Globus pallidus (tissue), 1 donor: ENCODE measurements at places on chromosomes 6 and 20.

GRCh38 chr6:75449630-75450206 is 43.9 kb downstream of the FILIP1 start:
- no peak for DNase-seq

DNA sequence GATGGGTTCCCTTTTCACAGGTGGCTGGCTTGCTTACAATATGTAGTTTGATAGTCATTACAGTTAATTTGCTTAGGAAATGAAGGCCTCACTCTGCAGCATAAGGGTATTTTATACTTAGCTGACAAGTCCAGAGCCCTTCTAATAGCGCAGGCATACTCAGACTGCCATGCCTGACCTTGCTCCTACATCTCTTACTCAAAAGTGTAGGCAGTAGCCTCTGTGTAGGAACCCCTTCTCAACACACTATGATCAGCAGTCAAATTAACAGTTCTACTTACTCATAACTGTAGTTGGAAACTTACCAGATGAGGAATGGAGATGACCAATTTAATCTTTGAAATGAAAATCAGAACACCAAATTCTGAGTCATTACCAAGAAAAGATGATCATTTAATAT is 373.5 kb downstream of the TBC1D32 start:
- DNase-seq, result no peak

GRCh38 chr20:4040283-4041179 is 25.2 kb upstream of the RNF24 start:
- no peak for DNase-seq

GRCh38 chr6:69232911-69233448 is 563.8 kb downstream of the LMBRD1 start:
- DNase-seq, result peak; percentile 75

DNA sequence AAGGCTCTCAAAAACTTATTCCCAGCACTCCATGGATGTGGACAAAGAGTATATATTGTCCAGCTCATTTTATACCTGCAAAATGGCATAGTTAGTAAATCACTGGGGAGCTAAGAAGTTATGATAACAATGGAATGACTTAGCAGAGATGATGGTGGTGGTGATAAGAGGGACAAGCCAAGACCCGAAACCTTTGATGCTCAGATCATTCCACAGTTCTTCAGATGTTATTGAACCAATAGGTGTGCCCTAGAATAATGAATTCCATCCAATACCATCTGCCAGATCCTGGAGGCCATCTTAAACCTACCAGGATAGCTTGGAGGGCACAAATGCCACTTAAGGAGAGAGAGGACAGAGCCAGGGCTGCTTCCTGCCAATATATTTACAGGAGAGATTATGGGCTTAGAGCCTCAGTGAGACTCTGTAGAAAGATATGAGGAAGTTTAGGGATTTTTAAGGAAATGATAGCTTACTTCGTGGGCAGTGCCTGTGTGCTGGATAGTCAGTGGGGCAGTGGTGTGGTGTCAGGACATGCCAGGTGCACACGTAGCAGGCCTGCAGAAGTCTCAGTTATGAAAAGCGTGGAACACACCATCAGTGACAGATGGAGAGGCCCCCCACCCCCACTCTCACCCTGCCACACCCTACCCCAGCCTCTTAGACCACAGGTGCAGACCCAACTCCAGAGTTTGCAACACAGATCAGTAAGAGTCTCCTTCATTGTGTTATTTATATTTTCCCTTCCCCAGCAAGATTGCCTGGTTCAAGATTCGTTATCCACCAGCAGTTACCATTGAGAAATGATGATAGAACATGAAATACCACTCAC is 209.7 kb upstream of the SUPT3H start:
- no peak for DNase-seq

DNA sequence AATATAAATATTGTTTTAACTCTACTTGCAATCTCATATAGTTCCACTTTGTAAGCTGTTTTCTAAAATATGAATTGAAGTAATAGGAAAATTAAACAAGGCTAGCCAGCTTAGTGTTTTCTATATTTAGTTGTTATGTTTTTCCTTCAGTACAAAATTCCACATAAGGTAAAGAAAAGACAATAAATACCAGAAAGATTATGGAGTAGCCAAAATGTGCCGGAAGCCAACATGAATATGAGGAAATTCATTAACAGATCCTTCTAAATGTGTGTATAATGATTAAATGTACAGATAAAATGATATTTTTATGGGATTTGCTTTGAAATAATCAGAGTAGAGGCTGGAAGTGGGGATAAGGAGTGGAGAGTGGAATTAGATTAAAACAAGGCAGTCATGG is 52.5 kb upstream of the COL21A1 start:
- DNase-seq, result no peak

- DNase-seq, result no peak
These were observed 45.3 kb upstream of the FAM50B start for GRCh38 chr6:3803627-3804468.

- no peak for DNase-seq
These were observed 36.5 kb upstream of the PHACTR3 start for GRCh38 chr20:59567585-59568508.

- no peak for DNase-seq
These were observed 111.2 kb downstream of the CDK19 start for GRCh38 chr6:110703906-110704594.

- no peak for DNase-seq
These were observed 19.7 kb downstream of the LAMA5 start for GRCh38 chr20:62347445-62347844.

GRCh38 chr6:27809939-27810767 is 102.0 kb downstream of the OR2B2 start:
- peak; percentile 62 for DNase-seq

GRCh38 chr6:116500969-116501433 is 10.4 kb upstream of the CALHM5 start:
- DNase-seq, result no peak

- no peak for DNase-seq
These were observed 92.4 kb downstream of the CD24 start for GRCh38 chr6:106882138-106882537.

DNA sequence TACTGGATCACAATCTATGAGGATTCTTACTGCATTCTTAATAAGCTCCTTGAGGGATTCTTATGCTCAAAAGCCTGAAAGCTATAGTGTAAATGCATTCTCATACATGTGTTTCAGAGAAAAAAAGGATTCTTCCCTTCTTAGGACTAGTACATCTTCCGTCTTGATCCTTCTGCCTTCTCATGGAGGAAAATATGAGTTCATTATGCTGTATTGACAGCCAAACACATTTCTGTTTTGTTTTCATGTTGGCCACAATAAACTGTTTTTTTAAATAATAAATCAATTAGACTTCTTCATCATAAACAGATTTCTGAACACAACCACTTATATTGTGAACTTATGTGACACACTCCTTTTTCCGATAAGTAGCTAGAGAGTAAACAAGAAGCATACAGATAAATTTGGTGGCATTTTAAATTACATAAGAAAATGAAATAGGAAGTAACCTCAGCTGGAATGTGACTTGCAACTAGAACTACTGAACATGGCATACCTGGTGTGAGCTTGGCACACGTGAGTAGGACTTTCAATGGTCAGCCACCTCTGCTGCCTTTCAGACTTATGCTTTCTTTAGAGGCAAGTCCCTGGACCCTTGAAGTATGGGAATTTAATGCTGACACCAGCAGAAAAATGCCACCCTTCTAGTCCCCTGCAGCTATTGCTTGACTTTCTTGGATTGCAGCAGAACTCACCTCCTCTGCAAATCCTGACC is 350.4 kb downstream of the BCKDHB start:
- DNase-seq, result no peak

DNA sequence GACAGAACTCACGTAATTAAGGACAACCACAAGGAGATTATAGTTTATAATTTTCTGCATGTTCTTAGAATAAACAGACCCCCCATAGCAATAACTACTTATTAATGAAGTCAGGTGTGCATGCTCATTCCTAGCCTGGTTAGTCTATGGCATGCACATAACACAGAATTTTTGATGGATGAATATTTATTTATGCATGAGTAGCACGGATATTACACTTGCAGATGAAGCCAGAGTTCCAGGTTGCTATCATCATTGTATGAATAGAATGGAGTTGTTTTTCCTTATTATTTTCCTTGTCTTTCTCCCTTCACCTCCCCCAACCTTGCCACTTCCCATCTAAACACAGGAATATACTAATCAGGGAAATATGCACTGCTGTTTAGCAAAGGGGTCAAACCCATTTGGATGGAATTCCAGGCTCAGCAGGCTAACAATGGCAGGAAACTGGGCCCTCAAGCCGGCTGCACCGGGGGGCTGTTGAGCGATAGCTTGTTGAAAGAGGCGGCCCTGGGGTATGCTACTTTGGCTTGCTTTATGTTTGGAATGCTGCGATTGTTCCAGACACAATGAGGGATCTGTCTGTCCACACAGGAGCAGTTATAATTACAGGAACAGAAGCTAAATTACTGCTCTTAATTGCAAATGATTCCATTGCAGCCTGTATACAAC is 112.6 kb downstream of the TMEM170B start:
- DNase-seq, result no peak

DNA sequence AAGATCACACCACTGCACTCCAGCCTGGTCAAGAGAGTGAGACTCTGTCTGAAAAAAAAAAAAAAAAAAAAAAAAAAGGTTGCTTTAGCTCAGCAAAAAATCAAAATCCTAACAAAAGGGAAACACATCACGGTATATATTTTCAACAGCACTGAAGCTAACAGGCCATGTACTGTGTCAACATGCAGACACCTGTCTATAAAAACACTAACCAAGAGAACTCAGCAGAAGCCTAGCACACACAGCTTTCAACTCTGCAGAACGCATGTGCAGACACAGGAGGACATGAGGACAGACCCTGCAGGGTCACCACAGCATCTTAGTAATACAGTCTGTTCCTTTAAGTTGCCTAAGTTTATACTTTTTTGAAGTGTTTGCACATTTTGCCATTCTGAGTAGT is 13.5 kb downstream of the NINL start:
- DNase-seq, result no peak

GRCh38 chr6:16684896-16685554 is 76.2 kb downstream of the ATXN1 start:
- DNase-seq, result no peak

DNA sequence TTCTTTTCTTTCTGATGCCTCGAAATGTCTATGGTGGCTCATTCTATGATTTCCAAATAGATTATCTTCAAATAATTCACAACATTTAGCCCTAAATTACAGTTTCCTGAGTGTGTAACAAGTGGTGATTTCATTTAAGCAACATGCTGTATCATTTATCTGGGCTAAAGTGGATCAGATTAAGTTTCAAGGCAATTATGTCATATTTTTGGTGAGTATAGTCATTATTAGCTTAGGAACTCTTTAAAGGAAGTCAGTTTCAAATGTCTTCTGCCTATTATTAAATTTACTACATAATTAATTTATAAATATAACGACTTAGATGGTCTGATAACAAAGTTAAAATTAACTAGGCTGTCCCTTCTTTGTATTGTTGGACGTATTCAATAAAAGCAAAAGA is 847.9 kb upstream of the FLRT3 start:
- no peak for DNase-seq

- DNase-seq, result no peak
These were observed 45.1 kb upstream of the GLP1R start for GRCh38 chr6:39003492-39003891.

- DNase-seq, result no peak
These were observed 52.4 kb upstream of the ERVFRD-1 start for GRCh38 chr6:11163932-11164331.

GRCh38 chr20:41903586-41903985 is 285.4 kb upstream of the CHD6 start:
- DNase-seq, result no peak

- DNase-seq, result no peak
These were observed 61.5 kb downstream of the GPX5 start for GRCh38 chr6:28586962-28587745.

GRCh38 chr20:48364688-48365421 is 462.9 kb downstream of the PREX1 start:
- no peak for DNase-seq

DNA sequence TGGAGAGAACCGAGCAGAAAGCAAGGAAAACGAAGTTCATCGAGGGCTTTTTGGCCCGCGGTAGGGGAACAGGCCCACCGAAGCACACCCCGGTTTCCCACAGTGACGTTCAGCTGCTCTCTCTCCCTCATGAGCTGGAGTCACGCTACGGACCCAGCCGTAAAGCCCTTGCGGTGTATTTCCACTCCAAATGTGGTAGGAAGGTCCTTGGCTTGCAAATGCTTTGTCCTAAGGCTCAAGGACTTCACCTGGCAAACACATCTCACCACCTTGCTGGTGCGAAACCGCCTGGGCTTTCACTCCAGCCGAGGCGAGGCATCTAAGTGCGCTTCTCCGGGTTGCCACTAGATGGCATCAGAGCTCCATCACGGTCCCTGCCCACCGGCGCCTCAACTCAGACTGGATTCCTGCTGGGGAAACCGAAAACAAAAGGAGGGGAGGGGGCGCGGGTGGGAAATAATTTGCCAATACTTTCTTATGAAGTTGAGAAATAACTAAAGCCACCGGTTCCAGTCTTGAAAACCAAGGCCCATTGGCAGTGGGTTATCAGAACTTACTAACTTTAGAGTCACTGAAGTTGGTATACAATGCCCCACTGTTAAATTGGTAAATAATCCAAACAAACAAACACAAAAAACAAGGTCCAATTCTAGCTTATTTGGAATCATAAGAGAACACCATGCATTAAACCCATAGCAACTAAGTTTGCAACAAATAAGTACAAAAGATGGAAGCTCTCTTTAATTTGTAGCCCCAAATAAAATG is 13.4 kb upstream of the FOXC1 start:
- DNase-seq, result no peak

DNA sequence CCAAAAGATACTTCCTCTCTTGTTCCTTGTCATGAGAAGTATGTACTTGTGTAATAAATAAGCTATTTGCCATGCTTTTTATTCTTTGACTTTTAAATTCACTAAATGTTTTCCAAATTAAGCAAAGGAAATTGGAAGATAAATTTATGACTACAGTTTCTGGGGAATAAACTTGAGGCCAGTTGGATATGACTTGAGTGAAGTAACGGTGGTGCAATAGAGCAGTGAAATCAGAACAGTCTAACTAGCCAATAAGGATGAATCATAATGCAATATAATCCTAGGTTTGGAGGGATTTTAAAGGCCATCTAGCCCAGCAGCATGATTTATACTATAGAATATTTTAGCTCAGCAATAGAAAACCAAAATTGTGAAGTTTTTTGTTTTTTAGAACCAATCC is 183.8 kb upstream of the TCF21 start:
- no peak for DNase-seq

DNA sequence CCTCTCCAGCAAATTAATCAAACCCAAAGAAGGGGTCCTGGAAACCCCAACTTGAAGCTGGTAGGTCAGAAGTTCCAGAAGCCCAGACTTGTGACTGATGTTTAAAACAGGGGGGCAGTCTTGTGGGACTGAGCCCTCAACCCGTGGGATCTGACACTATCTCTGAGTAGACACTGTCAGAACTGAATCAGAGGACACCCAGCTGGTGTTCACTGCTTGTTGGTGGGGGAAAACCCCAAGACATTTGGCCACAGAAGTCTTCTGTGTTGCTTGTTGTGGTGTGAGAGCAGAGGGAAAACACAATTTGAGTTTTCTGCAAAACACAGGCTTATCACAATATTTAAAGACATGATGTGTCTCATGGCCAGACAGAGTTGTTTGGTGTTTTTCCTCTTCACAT is 29.9 kb downstream of the KIF13A start:
- no peak for DNase-seq
